ENCODE measurements at places on chromosomes 2 and 18.

- H3K36me3 ChIP-seq: no peaks in the 10 kb centered on the region
- no peak overlapping the region for H3K4me3 ChIP-seq
- no peak for DNase-seq
- no peak overlapping the region for H3K27ac ChIP-seq
- no peaks in the 10 kb centered on the region for H3K27me3 ChIP-seq
- H3K4me1 ChIP-seq: no peaks in the 10 kb centered on the region
Measured at GRCh38 chr2:8569332-8569930, 112.4 kb upstream of the ID2 start.

DNA sequence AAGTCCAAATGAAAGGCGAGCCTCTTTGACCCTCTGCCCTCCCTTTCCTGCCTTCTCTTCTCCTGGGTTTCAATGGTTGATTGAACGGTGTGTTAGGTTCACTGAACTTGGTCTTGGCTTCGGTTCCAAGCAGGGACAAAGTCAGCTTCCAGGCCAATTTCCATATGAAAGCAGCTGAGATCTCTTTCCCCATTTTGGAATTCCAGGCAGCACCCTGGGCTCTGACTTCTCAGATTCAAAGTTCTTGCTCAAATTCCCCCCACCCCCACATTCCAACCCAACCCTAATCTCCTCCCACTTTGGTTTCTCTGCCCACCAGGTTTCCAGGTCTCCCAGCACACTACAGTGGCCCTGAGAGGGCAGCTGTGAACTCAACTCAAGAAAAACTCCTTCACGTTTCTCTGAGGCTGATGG, 231.0 kb downstream of the INSIG2 start:
- no peaks in the 10 kb centered on the region for H3K4me1 ChIP-seq
- no peak overlapping the region for H3K4me3 ChIP-seq
- H3K27ac ChIP-seq: no peak overlapping the region
- no peaks in the 10 kb centered on the region for H3K36me3 ChIP-seq
- no peak for DNase-seq

- H3K27ac ChIP-seq: no peak overlapping the region
- H3K4me3 ChIP-seq: no peak overlapping the region
- DNase-seq: no peak
- no peaks in the 10 kb centered on the region for H3K27me3 ChIP-seq
- no peaks in the 10 kb centered on the region for H3K4me1 ChIP-seq
Measured at GRCh38 chr2:134181219-134181618, 72.7 kb upstream of the MGAT5 start.

DNA sequence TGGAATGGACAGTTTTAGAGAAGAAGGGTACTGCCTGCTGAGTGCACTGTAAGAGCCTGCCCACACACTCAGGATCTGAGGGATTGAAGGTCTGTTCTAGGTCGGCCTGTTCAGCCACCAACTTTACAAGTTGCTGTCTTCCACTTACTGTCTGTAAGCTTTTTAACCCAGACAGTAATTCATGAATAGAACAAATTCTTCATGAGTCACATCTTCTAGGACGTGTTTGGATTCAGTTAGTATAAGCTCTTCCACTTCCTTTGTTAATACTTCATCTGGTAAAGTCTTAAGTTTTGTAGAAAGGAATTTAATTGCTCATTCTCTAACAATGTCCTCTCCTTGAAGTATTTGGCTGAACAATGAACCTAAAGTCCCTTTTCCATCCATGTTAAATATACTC, 74.6 kb downstream of the PDE11A start:
- DNase-seq: no peak
- no peak overlapping the region for H3K27ac ChIP-seq
- H3K27me3 ChIP-seq: no peaks in the 10 kb centered on the region
- H3K4me3 ChIP-seq: no peak overlapping the region
- no peaks in the 10 kb centered on the region for H3K4me1 ChIP-seq

DNA sequence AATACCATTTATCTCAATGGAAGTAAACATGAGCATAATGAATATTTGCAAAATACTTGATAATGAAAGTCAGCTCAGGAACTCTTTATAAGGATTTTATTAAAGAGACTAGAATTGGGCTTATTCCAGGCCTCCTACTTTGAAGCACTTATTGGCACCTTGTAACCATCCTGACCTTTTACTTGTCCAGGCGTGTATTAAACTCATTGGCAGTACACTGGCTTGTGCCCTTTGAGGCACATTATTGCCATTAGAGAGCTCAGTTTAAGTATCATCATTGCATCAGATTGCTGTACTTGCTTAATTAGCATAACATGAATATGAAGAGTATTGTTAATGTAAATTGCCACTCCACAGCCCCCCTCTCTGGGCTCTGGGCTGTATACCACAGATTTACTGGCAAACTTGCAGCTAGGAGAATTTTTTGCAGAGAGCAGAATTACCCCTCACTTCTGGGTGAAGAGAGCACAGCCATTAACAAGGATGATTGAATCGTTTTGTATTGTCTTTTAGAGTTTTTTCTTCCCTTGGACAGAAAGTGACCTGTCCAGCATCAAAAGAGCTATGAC, 72.5 kb downstream of the XIRP2 start:
- no peaks in the 10 kb centered on the region for H3K27me3 ChIP-seq
- DNase-seq: no peak
- H3K4me3 ChIP-seq: no peak overlapping the region
- H3K4me1 ChIP-seq: no peaks in the 10 kb centered on the region

DNA sequence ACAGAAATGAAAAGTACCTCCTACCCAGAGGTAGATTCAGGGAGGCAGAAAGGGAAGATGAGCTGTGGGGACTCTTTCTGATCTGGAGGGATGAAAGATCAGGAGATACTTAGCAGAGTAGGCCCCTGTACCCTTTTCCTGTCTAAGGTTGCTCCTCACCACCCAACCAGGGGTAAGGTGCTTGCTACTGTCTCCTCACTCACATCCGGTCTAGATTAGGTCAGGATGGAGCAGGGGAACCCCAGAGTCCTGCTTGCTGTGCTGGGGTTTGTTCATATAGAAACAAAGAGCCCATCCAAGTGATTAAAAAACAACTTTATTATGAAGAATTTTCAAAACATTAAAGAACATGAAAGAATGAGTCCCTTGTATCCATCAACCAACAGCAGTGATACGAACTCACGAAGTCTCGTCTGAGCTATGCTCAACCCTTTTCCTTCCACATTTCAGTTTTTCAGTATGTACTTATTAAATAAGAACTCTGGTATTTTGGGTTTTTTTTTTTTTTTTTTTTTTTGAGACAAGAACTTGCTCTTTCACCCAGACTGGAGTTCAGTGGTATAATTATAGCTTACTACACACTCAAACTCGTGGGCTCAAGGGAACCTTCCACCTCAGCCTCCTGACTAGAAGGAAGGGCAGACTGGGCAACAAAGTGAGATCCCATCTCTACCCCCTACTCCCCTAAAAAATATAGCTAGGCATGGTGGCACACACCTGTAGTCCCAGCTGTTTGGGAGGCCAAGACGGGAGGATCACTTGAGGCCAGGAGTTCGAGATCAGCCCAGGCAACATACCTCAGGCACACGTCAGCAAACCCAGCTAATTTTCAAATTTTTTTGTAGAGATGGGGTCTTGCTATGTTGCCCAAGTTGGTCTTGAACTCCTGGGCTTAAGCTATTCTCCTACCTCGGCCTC, 28.5 kb upstream of the MCFD2 start:
- peak overlapping the region; percentile 97 for H3K4me3 ChIP-seq
- no peak for DNase-seq
- H3K27me3 ChIP-seq: no peaks in the 10 kb centered on the region
- H3K27ac ChIP-seq: peak overlapping the region; percentile 97
- H3K36me3 ChIP-seq: peaks cover 28% of the 10 kb centered on the region
- peaks cover 30% of the 10 kb centered on the region for H3K4me1 ChIP-seq

- DNase-seq: no peak
- H3K27ac ChIP-seq: peak overlapping the region; percentile 75
- no peaks in the 10 kb centered on the region for H3K27me3 ChIP-seq
- peaks cover 44% of the 10 kb centered on the region for H3K4me1 ChIP-seq
Measured at GRCh38 chr2:133642791-133643191, 74.5 kb upstream of the NCKAP5 start.

GRCh38 chr2:191693778-191694177, 15.8 kb downstream of the NABP1 start:
- no peaks in the 10 kb centered on the region for H3K4me1 ChIP-seq
- no peaks in the 10 kb centered on the region for H3K27me3 ChIP-seq
- no peaks in the 10 kb centered on the region for H3K36me3 ChIP-seq
- H3K4me3 ChIP-seq: no peak overlapping the region

GRCh38 chr2:238063414-238064189, 2.8 kb downstream of the SCLY start:
- H3K4me1 ChIP-seq: no peaks in the 10 kb centered on the region
- H3K36me3 ChIP-seq: peaks cover 3% of the 10 kb centered on the region
- H3K27me3 ChIP-seq: no peaks in the 10 kb centered on the region
- H3K27ac ChIP-seq: no peak overlapping the region
- no peak for DNase-seq

DNA sequence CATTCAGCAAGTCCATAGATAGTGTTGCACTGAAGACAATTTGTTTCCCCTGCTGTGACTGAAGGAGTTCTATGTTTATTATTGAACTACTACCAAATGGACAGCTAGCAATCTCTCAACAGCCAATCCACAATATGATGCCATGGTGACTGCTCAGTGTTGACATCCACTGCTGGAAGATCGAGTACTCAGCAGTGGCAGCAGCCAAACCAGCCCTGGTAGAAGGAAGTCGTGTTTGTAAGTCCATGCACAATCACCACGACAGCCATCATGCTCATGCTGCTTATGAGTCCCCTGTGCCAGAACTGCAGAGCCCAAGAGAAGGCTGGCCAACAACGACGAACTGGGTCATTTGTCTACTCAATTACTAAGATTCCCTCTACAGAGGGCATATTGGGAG, 66.4 kb downstream of the OSR1 start:
- no peaks in the 10 kb centered on the region for H3K4me1 ChIP-seq
- H3K27me3 ChIP-seq: no peaks in the 10 kb centered on the region
- H3K27ac ChIP-seq: no peak overlapping the region
- H3K36me3 ChIP-seq: no peaks in the 10 kb centered on the region

- no peak overlapping the region for H3K4me3 ChIP-seq
- no peak for DNase-seq
- no peaks in the 10 kb centered on the region for H3K27me3 ChIP-seq
- no peaks in the 10 kb centered on the region for H3K4me1 ChIP-seq
- H3K27ac ChIP-seq: no peak overlapping the region
Measured at GRCh38 chr2:88530081-88530480, 77.6 kb upstream of the FOXI3 start.

DNA sequence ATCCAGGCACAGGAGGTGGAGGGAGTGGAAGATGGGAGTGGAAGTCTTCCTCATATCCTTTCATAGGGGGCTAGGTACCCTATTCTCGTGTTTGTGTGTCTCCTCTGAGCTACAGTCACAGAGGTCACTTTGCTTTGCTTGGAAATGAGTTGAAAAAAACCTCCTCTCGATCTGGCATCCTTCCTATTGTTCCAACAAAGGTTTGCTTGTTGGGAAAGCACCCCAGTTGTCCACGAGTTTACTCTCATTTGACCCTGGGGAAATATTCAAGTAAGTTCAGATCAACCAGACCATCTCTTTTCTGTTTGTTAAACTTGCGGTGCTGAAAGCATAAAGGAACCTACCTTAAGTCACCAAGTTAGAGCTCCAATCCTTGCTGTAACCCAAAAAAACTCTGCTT, 59.3 kb downstream of the ARHGEF33 start:
- no peaks in the 10 kb centered on the region for H3K36me3 ChIP-seq
- no peak overlapping the region for H3K4me3 ChIP-seq
- peaks cover 4% of the 10 kb centered on the region for H3K4me1 ChIP-seq
- DNase-seq: no peak
- H3K27me3 ChIP-seq: no peaks in the 10 kb centered on the region
- H3K27ac ChIP-seq: no peak overlapping the region

- no peak for DNase-seq
- H3K27me3 ChIP-seq: no peaks in the 10 kb centered on the region
- H3K27ac ChIP-seq: peak overlapping the region; percentile 37
- peaks cover 22% of the 10 kb centered on the region for H3K4me1 ChIP-seq
- H3K36me3 ChIP-seq: no peaks in the 10 kb centered on the region
- H3K4me3 ChIP-seq: no peak overlapping the region
Measured at GRCh38 chr2:190334479-190335224, 8.7 kb upstream of the INPP1 start.

DNA sequence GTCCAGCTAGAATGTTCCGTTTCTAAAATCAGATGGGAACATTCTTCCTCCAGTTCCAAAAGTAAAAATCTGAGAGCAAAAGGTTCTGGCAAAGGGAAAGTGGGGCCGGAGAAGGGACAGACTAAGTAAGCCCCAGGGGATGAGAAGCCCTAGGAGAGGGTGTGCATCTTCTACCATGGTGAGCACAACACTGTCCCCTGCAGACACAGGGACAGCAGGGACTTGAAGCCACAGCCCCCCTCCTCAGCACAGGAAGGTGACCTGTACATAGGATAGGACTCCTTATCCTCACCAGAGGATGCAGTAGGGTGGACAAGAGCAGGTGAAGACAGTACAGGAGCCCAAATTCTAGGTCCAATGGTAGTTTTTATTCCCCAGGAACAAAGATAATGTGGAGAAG, 12.6 kb upstream of the ATRAID start:
- no peak for DNase-seq
- no peak overlapping the region for H3K27ac ChIP-seq
- H3K4me3 ChIP-seq: no peak overlapping the region
- H3K36me3 ChIP-seq: peaks cover 5% of the 10 kb centered on the region

DNA sequence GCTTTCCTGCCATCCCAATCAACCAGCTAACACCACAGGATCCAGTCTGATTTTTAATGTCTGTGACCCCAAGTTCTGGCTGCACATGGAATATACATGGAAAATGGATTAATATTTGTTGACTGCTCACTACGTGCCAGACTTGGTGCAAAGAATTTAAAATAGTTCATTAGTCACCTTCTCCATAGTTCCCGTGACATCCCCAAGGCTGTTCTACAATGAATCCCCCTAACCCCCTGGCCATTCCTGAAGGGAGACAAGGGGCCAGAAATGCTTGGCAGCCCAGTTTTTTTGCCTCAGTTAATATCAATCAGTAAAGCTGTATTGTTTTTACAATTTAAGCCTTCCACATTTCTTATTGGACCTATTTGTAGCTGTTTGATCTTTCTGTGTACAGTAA, 71.0 kb upstream of the ST3GAL5 start:
- no peak overlapping the region for H3K4me3 ChIP-seq
- H3K27ac ChIP-seq: no peak overlapping the region
- H3K36me3 ChIP-seq: no peaks in the 10 kb centered on the region
- DNase-seq: no peak
- no peaks in the 10 kb centered on the region for H3K27me3 ChIP-seq
- peaks cover 4% of the 10 kb centered on the region for H3K4me1 ChIP-seq

DNA sequence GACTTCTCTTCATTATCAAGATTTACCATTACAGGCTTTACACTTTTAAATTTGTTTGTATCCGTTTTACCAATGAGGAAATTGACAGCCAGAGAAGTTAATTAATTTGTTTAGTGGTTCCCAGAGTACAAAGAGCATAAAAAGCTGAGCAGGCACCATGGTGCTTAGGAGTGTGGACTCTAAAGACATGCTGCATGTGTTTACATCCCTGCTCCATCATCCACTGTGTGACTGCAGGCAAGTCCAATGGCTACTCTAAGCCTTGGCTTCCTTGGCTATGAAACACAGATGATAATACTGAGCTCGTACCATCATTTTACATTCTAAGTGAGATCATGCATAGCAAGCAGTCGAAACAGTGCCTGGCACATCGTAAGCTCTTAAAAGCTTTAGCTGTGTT, 108.0 kb upstream of the SLC35G4 start:
- H3K27ac ChIP-seq: no peak overlapping the region
- DNase-seq: no peak
- no peak overlapping the region for H3K4me3 ChIP-seq
- no peaks in the 10 kb centered on the region for H3K27me3 ChIP-seq
- no peaks in the 10 kb centered on the region for H3K4me1 ChIP-seq
